ENCODE measurements at places on chromosomes 5 and 9.

GRCh38 chr5:147168578-147169327, 66.1 kb upstream of the STK32A start:
- DNase-seq = no peak

DNA sequence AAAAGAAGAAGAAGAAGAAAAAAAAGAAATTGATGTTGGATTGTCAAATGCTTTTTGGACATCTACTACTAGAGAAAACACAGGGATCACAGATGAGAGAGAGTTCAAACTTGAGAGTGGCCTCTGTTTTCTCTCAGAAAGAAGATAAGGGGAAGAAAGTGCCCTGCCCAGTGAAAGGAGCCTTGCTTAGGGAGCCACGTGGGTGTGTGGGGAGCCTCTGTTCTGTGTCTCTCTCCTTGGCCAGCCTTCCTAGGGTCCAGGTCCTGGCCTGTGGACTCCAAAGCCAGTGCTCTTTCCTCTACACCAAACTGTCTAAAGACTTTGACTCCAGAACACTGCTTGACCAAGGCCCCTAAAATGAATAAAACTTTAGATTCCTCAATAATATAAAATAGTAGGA, 22.0 kb upstream of the COL15A1 start:
- no peak for DNase-seq

DNA sequence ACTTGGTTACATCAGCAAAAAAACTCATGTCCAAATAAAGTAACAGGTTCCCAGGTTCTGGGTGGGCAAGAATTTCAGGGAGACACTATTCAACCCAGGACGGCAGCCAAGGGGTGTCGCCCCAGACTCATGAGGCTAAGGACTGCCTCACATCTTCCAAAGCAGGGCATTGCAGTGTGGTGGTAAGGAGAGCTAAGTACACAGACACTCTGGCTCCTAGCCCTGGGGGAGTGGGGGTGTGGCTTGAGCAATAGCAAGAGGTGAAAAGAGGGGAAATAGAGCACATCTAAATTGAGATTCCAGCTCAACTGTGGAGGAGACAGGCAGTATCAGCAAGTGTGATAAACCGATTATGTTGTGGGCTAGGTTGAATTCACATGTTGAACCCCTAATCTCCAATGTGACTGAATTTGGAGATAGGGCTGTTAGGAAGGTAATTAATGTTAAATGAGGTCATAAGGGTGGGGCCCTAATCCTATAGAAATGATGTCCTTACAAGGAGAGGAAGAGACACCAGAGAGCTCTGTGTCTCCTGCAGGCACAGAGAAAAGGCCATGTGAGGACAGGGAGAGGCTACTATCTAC, 49.9 kb upstream of the MARCHF11 start:
- no peak for DNase-seq

DNA sequence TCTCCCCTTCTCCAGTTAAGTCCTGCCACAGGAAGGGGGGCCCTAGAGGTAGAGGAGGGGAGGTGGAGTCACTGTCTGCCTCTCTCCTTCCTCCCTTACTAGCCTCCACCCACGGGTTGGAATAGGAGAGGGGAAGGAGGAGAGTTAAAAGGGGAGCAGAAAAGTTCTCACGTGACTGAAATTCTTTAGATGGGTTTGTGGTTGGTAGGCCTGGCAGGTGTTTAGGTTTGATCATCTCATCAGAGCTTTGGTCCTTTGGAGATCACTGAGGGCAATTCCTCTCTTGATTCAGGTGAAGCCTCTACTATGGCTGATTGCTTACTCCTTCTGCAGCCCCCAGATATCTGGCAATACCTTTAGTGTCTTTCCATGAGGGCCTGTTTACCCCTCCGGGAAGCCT, 24.9 kb upstream of the C5orf63 start:
- DNase-seq = no peak

GRCh38 chr9:79208791-79209396, 362.9 kb upstream of the TLE4 start:
- DNase-seq = no peak

- DNase-seq = no peak
Observed at GRCh38 chr5:72523960-72524582, 16.9 kb upstream of the ZNF366 start.

All from NCI-H510A (cell line).